Activated CD4-positive, alpha-beta memory T cell treated with anti-CD3 and anti-CD28 coated beads for 36 hours (primary cell): ENCODE measurements at places on chromosomes 4 and X. TPM values are rescaled to one million over a fixed set of nuclear protein-coding genes. Genes with fewer than 3 reads are reported as not detected.

Gene IL2
- 165 TPM for total RNA-seq

- DNase-seq: no peak
These were observed 10.8 kb upstream of the HHIP start for GRCh38 chr4:144634978-144635747.

DNA sequence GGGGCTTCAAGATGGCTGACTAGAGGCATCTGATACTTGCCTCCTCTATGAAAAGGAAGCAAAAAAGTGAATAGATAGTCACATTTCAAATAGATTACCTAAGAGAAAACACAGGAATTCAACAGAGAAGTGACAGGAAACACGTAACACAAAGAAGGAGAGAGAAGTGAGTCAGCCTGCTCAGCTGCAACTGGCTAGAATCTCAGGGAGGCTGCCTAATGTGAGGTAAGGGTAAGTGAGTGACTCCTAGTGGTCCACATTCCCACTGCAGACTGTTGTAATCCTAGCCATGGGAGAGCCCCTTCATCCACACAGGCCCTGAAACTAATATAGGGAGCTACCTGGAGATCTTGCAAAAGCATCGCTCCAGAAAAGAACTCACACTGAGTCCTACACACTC is 179.2 kb downstream of the SLC7A11 start:
- no peak for DNase-seq

DNA sequence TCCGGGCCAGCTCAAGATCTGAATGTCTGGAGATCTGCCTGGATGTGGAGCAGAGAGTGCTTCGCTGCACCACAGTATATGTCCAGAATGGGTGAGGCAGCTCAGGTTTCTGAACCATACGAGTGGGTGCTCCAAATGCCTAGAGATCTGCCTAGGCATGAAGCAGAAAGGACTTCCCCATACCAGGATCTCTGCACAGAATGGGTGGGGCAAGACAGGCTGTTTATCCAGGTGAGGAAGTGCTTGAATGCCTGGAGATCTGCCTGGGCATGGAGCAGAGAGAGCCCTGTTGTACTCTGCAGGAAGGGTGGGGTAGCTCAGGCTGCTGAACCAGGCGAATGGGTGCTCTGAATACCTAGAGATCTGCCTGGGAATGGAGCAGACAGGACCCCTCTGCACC is 45.4 kb upstream of the MAGEC2 start:
- no peak for DNase-seq

GRCh38 chr4:38856524-38857337 is at the start of gene TLR6:
Gene TLR6, minus strand, starts transcription at chr4:38856817. Its CDS starts 27,344 bp downstream, at chr4:38829473.
- DNase-seq: peak; percentile 70

DNA sequence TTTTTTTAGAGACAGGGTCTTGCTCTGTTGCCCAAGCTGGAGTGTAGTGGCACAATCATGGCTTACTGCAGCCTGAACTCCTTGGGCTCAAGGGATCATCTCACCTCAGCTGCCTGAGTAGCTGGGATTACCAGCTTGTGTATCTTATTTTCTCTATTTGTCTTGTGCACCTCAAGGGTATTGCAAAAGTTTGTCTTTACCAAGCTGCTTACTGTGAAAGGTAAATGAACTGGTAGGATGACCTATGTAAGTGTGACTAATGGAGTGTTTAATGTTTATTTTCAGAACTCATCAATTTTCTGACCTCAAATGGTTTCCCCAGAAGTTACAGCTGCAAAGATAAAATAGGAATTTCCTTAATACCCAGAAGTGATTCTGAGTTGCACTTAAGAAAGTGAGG is 5.3 kb upstream of the FGA start:
- DNase-seq: no peak
